Stimulated activated CD4-positive, alpha-beta T cell treated with anti-CD3 and anti-CD28 coated beads, Interleukin-1b, Interleukin-23, amount 100 ng/mL, for 1 hour (primary cell): ENCODE measurements at places on chromosomes 2 and 18.

GRCh38 chr2:160916300-160916699, 243.9 kb upstream of the TANK start:
- DNase-seq = no peak

DNA sequence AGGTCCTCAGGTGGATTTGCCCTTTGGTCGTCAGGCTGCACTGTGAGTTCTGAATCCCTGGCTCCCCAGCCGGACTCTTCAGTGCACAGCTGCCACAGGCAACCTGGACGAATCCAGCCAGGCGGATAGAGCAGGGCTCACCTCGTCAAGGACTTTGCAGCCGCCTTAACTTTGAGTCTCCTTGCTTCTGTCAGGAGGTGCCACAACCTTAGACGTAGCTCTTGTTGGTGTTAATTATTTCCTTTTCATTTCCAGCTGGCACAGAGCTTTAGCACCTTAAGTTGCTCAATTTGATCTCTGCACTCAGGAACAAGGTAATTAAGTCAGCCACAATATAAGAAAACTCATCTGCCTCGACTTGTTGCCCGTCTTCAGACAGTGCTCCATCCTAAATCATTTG, 17.7 kb downstream of the SMIM21 start:
- DNase-seq = no peak

- DNase-seq = no peak
These were observed 208.1 kb upstream of the HAAO start for GRCh38 chr2:43000242-43001054.

DNA sequence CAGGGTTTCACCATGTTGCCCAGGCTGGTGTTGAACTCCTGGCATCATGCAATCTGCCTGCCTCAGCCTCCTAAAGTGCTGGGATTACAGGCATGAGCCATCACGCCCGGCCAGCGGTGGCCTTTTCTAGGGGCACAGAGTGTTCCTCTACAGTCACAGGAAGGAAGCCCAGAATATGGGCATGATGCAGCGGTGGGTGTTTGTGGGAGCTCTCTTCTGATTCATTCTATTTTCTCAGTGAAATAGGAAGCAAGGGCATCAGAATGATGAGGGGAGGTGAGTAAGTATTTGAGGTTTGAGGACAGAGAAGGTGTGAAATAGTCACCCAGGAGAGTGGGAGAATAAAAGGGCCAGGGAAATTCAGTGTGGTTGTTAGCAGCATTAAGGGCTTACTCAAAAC, 70.3 kb upstream of the PSME4 start:
- no peak for DNase-seq

DNA sequence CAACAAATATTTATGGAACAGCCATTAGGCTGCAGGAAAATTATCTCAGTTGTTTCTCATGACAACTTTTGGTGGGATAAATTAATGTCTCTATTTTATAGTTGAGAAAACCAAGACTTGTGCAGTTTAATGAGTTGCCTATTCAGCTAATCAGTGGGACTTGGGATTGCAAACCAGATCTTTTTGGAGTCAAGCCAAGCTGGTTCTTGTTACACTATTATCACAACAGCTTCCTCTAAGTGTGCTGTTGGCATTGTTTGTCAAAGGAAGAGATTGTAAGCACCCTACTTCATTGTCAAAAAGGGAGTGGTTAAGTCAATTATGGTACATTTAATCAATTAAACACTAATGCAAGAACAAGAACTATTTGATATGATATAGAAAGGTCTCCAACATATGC, 119.2 kb downstream of the PAX3 start:
- DNase-seq = no peak
